Kidney capillary endothelial cell (primary cell): ENCODE measurements at places on chromosomes 1 and 21.

DNA sequence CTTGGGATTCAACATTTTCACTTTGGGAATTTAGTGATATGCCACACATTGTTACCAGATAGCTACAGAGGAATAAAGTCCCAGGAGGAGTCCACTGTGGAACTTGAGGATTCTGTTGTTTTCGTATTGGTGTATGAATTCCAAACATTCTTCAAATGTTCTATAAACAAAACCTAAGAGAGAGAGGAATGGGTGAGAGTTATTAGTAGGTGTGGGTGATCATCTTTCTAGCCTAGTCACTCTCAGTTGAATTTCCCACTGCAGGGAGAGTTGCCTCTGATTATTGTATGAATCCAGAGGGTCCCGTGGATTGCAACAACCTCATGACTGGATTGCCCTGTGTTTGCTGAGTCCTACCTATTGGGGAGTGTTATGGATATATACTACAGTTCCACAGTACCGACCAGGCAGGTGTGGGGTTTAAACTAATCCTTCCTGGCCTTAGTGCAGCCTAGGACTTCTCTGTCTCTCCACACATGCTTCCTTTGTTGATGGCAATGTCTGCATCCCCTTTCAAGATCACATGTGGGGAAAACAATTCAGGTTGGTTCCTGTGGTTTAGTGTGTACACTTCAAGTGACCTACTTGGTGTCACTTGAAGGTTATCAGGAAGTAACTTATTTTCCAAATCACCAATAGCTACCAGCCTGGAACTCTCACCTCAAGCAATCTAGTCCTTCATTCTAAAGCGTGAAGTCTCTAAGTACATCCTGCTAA lies 91.8 kb downstream of the ADCY10 start:
- DNase-seq = no peak

- DNase-seq = no peak
Observed at GRCh38 chr1:87937831-87938395, 609.2 kb downstream of the LMO4 start.

GRCh38 chr1:75836528-75837100 lies 39.9 kb downstream of the MSH4 start:
- DNase-seq = no peak

DNA sequence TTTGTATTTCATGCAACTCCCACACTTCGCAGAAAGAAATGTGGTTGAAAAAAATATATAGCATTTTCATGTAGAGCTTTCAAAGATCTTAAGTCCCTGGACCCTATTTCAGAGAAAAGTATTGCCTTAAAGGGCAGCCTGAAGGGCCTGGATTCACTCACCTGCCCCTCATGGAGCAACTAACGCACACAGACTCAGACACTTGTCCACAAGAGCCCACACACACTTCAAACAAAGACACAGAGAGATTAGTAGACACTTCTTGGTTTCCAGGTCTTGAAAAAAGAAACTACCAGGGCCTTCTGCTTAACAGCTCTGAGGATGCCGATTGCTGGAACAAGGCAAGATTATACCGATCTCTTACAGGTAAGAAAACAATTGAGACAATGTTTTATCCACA lies 122.2 kb downstream of the ZBTB18 start:
- no peak for DNase-seq

GRCh38 chr1:200179781-200180160 lies 152.3 kb downstream of the NR5A2 start:
- DNase-seq = no peak

GRCh38 chr1:111370871-111371270 lies 56.7 kb downstream of the OVGP1 start:
- DNase-seq = no peak

DNA sequence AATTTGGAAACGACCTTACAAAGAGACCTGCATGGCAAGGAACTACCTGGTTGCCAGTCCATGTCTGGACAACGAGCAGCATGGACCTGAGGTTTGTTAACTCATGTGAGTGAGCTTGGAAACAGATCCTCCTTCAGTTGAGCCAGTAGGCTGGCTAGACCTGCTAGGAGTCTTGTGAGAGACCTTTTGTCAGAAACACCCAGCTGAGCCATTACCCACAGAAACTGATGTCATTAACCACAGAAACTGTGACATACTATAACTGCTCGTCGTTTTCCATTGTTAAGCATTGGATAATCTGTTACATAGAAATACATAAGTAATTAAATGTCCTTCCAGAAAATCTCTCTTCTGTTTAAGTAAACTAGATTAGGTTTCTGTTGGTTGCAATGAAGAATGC lies 211.1 kb upstream of the C21orf91 start:
- no peak for DNase-seq

DNA sequence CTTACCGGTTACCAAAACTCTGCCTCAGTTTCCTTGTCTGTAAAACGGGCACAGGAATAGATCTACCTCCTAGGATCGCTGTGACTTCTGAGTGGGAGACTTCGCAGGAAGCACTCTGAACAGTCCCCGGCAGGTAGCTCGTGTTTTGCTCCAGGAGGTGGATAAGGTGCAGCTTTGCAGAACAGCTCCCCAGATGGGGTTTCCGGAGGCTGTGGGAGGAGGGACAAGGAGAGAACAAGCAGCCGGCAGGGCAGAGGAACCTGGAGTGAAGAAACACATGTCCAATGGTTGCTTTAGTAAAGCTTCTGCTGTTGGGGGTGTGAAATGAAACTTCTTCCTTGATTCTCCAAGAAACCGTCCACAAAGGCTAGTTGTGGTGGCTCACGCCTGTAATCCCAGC lies 95.5 kb upstream of the TARDBP start:
- DNase-seq = no peak

- DNase-seq = no peak
Observed at GRCh38 chr1:111836111-111836510, 80.4 kb downstream of the DDX20 start.

GRCh38 chr1:61448914-61449313 lies 276.0 kb downstream of the TM2D1 start:
- DNase-seq = no peak

- no peak for DNase-seq
Observed at GRCh38 chr1:90671251-90671650, 45.9 kb downstream of the BARHL2 start.

DNA sequence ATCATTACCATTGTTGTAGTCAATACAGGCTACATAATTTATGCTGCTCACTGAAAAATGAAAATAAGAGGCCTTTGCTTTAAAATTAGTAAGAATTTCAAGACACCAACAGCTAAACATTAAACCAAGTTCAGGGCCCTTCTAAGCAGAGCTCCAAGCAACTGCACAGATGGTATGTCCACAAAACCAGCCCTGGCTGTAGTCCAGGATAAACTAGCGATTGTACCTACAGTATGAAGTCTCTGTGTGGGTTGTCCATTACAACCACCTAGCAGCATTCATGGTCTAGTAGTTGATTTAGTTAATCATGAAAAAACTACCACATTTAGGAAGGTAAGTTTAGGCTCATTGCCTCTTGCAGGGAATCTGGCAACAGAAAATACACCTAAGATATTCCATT lies 35.3 kb downstream of the CLCA4 start:
- DNase-seq = no peak

- peak; percentile 56 for DNase-seq
Observed at GRCh38 chr1:151060007-151060656, at the start of gene MLLT11. Gene MLLT11 (plus strand): TSS chr1:151060397. CDS start chr1:151067225, 6,828 bp downstream.

DNA sequence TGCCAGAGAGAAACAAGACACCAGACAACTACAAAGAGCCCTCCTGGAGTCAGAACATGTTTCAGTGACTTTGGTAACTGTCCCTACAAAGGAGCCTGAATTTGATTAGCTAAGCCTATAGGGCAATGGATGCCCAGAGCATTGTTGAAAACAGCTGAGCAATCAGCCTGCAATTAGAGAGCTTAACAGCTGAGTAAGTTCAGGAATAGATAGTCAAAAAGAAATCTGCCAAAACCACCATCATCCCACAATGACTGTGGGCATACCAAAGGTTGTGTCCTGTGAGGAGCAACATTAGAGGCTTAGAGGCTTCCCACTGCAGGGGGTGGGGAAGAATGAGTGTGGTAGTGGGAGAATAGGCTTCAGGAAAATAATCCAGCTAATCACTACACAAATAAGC lies 32.1 kb downstream of the SH3BP5L start:
- DNase-seq = no peak

- DNase-seq = no peak
Observed at GRCh38 chr1:21298981-21299391, 8.7 kb upstream of the ECE1 start.

DNA sequence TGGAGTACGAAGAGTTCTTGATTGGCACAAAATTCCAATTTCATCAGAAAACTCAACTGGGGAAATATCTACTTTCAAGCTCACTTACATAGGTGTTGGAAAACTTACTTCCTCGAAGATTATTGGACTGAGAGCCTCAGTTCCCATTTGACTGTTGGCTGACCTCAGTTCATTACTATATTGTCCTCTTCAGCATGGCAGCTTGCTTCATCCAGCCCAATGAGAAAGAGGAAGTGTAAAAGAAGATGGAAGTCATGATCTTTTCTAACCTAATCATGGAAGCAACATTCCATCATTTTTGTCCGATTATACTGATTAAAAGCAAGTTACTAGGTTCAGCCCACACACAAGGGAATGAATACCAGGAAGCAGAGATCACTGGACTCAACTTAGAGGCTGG lies 49.4 kb downstream of the HSD3B1 start:
- no peak for DNase-seq

DNA sequence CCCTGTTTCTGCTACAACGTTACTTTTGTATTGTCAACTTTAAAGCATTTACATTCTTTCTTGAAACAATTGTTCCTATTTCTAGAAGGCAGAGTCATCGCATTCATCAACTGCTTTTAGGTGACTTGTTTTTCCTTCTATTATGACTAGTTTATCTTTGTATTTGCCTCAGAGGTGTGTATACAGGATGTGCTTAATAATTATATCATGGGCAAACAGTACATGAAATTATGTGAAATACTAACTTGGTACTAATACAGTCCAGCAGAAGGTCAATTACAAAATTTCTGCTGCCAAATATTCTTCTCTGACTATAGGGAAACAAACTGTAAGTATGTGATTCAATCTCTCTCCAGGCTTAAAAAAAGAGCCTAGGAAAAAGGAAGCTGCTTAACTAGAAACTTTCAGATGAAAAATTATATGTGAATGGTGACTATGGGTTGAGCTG lies 101.6 kb downstream of the C4BPA start:
- peak; percentile 74 for DNase-seq

DNA sequence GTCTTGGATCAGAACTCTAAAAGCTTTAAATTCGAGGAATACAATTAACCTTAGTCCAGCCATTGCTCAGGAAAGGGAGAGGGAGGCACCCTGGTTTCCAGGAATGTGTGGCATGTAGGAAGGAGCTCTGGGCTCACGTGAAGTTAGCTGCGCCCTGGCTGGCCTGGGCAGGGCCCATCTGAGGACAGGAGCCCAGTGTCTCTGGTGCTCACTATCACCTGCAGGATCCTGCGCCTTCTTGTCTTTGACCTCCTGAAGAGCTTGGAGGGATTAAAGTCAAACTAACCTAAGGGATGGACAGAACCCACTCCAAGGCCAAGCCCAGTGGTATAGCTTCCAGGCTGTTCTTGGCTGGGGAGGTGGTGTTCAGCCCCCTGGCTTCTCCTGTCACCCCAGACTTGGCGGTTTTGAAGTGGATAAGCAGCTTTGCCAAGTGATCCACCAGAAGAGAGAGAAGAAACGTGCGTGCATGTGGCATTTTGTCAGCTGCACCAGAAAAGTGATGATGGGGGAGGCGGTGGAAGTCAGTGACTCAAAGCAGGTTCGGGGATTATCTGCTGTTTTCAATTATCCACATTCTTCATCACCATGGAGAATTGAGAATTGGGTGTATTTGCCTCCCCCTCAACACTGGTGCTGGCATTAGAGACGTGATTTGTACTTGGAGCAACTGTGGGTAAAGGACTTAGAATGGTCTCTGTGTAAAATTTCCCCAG lies 11.9 kb upstream of the KCNN3 start:
- DNase-seq = no peak

DNA sequence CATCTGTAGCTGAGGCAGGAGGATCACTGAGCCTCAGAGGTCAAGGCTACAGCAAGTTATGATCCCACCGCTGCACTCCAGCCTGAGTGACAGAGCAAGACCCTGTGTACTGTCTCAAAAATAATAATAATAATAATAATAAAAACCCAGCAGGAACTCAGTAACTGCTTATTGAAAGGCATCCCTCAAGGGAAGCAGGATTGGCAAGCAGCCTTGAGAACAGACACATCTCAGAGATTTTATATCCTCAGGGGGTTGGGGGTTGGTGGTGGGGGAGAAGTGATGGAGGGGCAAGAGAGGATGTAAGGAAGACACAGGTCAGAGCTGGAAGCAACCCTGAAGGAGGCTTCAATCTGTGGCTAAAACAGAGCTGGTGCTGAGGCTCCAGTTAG lies 29.6 kb downstream of the GNB1 start:
- DNase-seq = no peak

- no peak for DNase-seq
Observed at GRCh38 chr1:164787834-164788231, 228.8 kb downstream of the PBX1 start.

- DNase-seq = no peak
Observed at GRCh38 chr1:19101244-19101643, 108.8 kb downstream of the UBR4 start.

DNA sequence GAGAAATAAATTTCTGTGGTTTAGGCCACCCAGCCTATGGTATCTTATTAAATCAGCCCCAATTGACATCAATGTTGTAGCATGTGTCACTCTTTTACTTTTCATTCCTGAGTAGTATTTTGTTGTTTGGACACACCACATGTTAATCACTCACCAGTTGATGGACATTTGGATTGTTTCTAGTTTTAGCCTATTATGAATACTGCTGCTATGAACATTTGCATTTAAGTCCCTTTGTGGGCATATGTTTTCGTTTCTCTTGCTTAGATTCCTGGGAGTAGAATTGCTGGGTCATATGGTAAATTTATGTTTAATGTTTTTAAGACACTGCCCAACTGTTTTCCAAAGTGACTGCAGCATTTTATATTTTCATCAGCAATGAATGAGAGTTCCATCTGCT lies 50.2 kb upstream of the NUF2 start:
- DNase-seq = no peak

GRCh38 chr1:43082740-43083139 lies 89.3 kb downstream of the EBNA1BP2 start:
- DNase-seq = no peak

- DNase-seq = no peak
Observed at GRCh38 chr1:240527086-240527485, 84.9 kb downstream of the GREM2 start.

DNA sequence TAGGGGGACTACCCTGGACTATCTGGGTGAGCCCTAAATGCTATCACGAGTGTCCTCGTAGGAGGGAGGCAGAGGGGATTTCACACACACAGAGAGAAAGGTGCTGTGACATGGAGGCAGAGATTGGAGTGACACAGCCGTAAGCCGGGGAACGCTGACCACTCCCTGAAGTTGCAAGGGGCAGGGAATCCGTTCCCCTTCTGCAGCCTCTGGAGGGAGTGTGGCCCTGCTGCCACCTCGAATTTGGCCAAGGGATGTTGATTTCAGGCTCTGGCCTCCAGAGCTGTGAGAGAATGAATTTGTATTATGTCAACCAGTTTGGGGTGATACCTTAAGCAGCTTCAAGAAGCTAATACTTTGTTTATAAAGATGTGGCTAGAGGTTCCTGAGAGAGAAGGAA lies 137.7 kb downstream of the ACTL8 start:
- DNase-seq = no peak

GRCh38 chr1:13754510-13755103 lies 54.6 kb downstream of the PRDM2 start:
- DNase-seq = no peak
